M059J (cell line): ENCODE measurements at places on chromosomes 7 and 10. TPM values are rescaled to one million over a fixed set of nuclear protein-coding genes. Genes with fewer than 3 reads are reported as not detected.

Gene PARP12
- 76.6 and 137 TPM in 2 replicates for total RNA-seq

Gene PON1
- total RNA-seq: not detected in 2 replicates

Gene C10orf71
- not detected in 2 replicates for total RNA-seq

Gene TRPV5
- total RNA-seq: not detected in 2 replicates

Gene NAPEPLD
- total RNA-seq: 6.8 and 7.5 TPM in 2 replicates

Gene ZNF488
- 0.62 and 0.79 TPM in 2 replicates for total RNA-seq

Gene CTNNA3
- 0.02 TPM in 1 of 2 replicates, not detected in the other for total RNA-seq

Gene TET1
- total RNA-seq: 2.8 and 4.0 TPM in 2 replicates

Gene CYTH3
- 15.0 and 29.6 TPM in 2 replicates for total RNA-seq

Gene STOX1
- total RNA-seq: 0.30 and 2.2 TPM in 2 replicates

Gene CPA2
- 0.17 and 3.0 TPM in 2 replicates for total RNA-seq

Gene TUBAL3
- not detected in 2 replicates for total RNA-seq

Gene ZNF716
- total RNA-seq: not detected in 2 replicates

Gene IRF5
- 0.64 and 1.8 TPM in 2 replicates for total RNA-seq

Gene HOXA4
- 4.9 and 5.8 TPM in 2 replicates for total RNA-seq

Gene OR2A7
- 0.07 and 0.98 TPM in 2 replicates for total RNA-seq

Gene MGAM2
- total RNA-seq: not detected in 2 replicates

Gene MARVELD1
- total RNA-seq: 24.8 and 46.3 TPM in 2 replicates

Gene C7orf33
- not detected in 2 replicates for total RNA-seq

Gene PRSS1
- total RNA-seq: not detected in 2 replicates

Gene ZPBP
- not detected in 2 replicates for total RNA-seq

Gene VAX1
- not detected in 2 replicates for total RNA-seq

Gene TMEM270
- total RNA-seq: 0.17 and 0.32 TPM in 2 replicates

Gene JAKMIP3
- total RNA-seq: 0.02 TPM in 1 of 2 replicates, not detected in the other
